Stimulated activated CD8-positive, alpha-beta memory T cell treated with anti-CD3 and anti-CD28 coated beads, Interleukin-7, amount 100 ng/mL, for 48 hours (primary cell): ENCODE measurements at places on chromosomes 11 and 22.

GRCh38 chr22:50035131-50035881 lies 22.7 kb upstream of the IL17REL start:
- DNase-seq = no peak

GRCh38 chr11:65773784-65774411 lies 6.9 kb downstream of the AP5B1 start:
- no peak for DNase-seq

GRCh38 chr22:33023153-33023827 lies 34.9 kb downstream of the SYN3 start:
- no peak for DNase-seq

GRCh38 chr11:13962198-13962561 lies 343 bp upstream of the SPON1 start:
- no peak for DNase-seq

DNA sequence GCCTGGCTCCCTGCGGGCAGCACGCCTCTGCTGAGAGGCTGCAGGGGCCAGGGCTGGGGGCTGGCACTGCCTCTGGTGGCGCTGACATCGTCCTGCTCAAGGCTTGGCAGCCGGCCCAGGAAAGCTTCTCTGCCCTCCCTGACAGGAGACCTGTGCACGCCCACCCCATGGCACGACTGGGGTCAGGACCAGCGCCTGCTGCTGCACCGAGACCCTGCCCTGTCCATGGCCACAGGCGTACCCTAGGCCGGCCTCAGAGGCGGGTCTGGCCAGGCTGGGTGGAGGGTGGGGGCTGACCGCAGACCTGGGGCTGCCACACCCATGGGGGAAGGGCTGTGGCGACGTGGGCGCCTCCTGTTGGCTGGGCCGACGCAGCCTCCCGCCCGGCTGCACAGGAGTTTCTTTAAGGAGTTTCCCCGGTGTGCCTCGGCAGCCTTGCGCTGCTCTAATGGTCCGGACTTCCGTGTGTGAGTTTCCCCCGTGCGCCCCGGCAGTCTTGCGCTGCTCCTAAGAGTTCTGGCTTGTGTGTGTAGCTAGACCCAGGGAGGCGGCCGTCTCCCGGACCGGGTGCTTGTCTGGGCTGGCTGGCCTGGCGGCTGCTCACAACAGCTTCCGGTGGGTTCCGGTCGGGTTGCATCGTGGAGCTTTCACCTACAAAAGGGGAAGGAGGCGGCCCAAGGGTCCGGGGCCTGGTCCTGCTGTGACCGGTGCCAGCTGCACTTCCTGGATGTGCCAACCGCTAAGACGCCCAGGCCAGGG lies 4.6 kb downstream of the TRABD start:
- peak; percentile 68 for DNase-seq

DNA sequence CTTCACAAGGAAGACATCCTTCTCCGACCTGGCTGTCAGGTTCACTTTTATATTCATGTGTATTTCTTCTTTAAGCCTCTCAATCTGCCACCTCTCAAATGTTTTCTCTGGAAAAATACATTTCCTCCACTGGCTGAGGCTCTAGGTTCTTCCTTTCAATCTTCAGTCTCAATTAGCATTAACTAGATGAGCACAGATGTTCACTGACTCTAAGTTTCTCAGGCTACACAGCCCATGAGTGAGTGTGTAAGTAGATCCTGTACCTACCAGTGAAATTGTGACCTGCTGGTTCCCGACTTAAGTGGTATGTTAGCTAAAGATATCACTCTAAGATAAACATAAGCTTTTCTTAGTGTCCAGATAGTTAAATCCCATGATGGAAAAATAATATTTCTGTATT lies 206.9 kb downstream of the ADAMTS15 start:
- no peak for DNase-seq

DNA sequence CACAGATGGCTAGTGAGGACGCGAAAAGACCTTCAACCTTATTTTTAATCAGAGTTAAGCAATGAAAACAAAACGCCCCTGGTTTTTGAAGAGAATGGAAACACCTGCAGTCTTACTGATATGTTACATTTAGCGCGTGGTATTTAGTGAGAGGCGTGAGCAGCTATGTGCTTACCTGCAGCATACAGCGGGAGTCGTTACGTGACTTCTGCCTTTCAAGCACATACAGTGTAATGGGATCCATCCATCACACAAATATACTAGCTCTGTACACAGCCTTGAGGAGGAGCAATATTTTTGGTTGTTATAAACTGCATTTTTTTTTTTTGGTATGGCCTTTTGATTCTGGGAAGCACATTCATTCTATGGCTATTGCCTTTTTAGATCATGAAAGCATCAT lies 5.5 kb downstream of the KRTAP5-2 start:
- no peak for DNase-seq

- peak; percentile 81 for DNase-seq
Measured at GRCh38 chr11:117946842-117947526, 17.8 kb upstream of the TMPRSS13 start.

DNA sequence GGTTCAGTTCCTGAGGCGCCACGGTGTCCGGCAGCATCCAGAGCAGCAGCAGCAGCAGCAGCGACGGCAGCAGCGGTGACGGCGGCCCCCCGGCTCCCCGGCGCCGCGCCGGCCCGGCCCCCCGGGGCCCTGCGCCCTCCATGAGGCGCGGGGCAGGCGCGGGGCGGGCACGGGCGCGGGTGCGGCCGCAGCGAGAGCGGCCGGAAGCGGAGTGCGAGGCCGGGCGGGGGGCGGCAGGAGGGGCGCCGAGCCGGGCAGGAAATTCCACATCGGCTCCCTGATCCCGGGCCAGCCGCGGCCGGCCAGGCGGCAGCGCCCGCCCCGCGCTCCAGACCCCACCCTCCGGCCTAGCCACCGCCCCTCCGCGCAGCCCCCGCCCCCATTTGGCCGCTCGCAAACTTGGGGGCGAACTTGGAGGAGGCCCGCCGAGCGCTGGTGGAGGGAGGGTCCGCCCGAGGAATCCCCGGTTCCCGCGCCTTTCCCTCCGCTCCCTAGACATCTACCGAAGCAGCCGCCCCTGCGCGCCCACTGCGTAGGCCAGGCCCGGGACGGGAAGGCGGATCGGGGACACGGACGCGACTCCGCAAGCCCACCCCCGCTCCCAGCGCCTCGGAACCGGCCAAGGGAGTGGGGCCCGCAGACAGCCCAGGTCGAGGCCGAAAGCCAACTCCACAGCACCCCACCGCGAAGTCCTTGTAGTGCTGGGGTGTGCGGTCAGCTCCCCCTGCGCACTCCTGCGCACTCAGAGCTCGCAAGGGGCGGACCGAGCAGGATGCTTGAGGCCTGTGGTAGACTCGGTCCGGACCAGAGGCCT lies at the start of gene SCARF2:
SCARF2 (minus strand) TSS at position 213 of the 814 bp plus-strand sequence; CDS start at position 142, 71 bp downstream.
- no peak for DNase-seq

DNA sequence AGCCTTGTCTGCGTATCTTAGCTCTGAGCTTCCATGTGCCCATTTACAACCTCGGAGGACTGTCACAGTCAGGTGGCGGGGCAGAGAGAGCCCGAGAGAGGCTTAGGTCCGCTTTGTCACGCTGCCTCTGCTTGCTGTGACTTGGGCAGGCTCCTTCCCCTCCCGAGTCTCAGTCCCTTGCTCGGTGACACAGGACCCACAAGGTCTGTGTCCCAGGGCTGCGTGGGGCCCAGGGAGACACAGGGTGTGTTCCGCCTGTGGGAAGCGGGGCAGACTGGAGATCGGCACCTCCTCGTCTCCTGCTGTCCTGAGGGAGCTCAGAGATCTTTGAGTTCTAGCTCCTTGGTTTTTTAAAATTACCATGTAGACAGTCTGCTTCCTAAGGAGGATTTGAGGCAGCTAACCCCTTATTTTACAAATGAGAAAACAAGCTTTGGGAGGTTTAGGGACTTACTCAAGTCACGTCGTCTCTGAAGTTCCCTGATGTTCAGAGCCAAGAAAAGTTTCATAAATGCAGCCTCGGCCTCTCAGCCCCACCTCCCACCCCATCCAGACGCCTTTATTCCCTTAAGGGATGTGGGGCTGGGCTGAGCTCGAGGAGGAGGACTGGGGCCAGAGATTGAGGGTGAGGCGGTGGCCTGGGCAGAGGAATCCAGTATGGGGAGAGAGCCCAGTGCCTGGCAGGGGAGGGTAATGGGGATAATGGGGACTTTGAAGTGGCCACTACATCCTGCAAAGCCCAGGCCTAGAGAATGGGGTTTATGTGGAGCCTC lies 103.6 kb downstream of the NECTIN1 start:
- DNase-seq = no peak

DNA sequence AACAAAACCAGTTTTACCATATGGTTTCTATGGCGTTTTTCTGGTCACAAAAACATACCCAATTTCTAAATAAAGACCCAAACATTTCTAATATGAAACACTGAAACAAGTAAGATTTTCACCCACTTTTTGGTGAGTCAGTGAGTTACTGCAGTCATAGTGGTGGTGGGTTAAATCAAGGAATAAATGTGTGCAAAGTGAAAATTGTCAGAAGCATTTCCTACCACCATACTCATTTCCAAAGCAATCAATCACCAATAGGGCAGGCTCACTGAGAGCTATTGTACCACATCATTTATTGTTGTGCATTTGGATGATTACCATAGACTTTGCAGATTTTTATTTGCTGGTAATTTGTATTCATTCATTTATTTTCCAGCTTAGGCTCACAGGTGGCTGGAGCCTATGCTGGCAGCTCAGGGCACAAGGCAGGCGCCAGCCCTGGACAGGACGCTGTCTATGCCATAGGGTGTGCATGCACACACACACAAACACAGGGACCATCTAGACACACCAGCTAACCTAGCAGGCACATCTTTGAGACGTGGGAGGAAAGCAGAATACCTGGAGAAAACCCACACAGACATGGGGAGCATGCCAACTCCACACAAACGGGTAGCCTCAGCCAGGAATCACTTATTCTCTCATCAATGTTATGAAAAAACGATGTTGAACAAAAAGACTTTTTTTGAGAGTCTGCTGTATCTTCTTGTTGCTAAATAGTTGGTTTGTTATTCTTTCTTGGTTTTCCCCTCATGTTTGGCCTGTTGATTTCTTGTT lies 5.1 kb downstream of the FAM118B start:
- DNase-seq = no peak

- no peak for DNase-seq
Measured at GRCh38 chr22:49333206-49333605, 494.5 kb downstream of the BRD1 start.

DNA sequence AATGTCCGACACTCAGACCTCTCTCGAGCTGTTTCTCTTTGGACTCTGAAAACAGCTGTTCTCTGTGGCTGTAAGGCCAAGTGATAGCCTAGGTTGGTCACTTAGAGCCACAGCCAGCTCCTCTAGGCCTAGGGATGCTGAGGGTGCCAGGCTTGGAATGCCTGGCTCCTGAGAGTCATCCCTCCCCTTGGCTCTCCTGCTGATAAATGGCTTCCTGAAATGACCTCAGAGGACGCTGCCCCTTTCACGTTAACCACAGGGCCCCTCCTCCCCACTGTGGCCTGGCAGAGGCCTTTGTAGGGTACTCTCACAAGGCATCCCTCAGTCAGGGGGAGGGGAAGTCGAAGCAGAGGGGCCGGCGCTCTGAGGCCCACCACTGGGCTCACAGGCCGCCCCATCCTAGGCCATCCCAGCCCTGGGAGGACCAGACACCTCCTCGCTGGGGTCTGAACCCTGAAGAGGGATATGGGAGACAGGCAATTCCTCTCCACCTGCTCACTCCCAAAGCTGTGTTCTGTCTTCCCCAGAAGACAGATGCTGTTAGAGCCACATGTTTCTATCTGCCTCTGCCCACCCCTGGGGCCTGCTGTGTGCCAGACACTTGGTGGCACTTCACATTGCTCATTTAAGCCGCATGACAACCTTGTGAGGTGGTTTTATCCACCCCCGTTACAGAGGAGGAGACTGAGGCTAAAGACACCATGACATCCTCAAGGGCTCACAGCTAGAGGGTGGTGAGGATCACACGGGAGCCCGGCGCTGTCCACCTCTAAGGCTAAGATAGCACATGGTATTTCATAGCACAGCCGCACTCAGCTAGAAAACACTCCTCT lies 50.9 kb downstream of the ARFGAP3 start:
- no peak for DNase-seq

GRCh38 chr11:27717801-27718229 lies 17.6 kb upstream of the BDNF start:
- DNase-seq = no peak

GRCh38 chr11:39641751-39642150 lies 1817.7 kb downstream of the LRRC4C start:
- DNase-seq = no peak

DNA sequence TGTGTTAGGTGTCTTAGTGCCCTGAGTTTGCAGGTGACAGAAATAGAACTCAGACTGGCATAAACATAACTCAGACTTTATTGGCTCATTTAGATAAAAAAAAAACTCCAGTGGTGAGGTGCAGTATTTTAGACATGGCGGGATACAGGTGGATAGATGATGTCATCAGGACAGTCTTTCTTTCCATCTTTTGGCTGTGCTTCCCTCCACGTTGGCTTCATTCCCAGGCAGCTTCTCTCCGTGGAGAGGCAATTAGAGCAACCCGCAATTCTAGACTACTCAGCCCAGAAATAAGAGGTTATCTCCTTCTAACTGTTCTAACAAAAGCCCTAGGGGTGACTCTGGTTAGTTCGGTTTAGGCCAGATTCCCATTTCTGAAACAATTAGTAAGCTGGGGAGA lies 40.5 kb downstream of the NCAM1 start:
- DNase-seq = no peak
